Mammary epithelial cell (primary cell): ENCODE measurements at places on chromosomes 3 and 15. TPM values are rescaled to one million over a fixed set of nuclear protein-coding genes. Genes with fewer than 3 reads are reported as not detected.

The GHRL gene
- total RNA-seq: not detected

The SLC51A gene
- total RNA-seq: not detected in 2 replicates

The APBA2 gene
- total RNA-seq: 13.5 TPM

The GATA2 gene
- not detected in 2 replicates for total RNA-seq

The ADGRG7 gene
- 0.17 TPM for total RNA-seq

The GOLGA6L10 gene
- 0.33 TPM for total RNA-seq

The KY gene
- total RNA-seq: not detected in 2 replicates

The GOLGA8S gene
- not detected for total RNA-seq

The RAB27A gene
- 14.7 TPM for total RNA-seq
